ENCODE measurements at places on chromosomes 7 and 10.

DNA sequence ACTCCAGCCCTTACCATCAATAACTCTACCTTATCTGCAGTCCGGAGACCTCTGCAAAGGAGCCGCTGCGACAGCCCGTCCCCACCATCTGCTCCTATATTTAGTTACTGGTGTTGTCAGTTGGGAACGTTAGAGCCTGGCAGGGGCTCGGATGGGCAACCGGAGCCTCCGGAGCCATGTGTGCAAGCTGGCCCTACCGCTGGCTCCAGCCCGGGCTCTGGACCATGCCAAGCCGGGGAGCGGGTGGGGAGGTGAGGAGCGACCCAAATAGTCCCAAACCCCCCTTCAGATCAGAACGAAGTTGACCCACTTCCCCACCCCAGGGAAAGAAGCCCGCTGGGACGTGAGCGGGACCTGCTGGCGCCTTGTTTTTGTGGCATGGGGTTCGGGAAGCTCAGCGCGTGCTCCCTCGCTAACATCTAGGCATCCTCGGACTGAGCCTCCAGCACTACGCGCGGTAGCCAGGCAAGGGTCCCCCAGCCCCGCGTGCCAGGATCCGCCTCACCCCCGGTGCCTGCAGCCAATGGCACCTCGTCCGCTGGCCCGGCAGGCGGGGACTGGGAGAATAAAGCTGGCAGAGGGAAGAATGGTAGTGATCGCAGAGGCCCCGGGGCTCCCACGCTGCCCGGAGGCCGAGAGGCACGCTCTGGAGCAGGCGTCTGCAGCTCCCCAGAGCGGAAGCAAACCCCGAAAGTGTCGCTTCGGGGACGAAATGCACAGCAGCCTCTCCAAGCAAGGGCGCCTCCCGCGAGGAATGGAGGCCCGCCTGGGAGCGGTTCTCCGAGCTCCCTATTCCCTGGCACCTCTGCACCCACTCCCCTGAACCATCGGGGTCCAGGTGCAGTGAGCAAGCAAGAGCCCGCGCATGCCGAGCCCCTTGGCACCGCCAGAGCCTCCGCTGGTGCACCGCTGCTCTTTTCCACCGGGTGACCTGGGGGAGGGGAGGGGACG lies 679 bp downstream of the LRRC20 start:
- no peak for DNase-seq

GRCh38 chr7:106269254-106269961 lies 15.4 kb downstream of the NAMPT start:
- no peak for DNase-seq

- DNase-seq, result no peak
These were observed 187.9 kb upstream of the IMMP2L start for GRCh38 chr7:111750228-111750627.

GRCh38 chr10:13672548-13672947 lies 85.8 kb downstream of the PRPF18 start:
- no peak for DNase-seq

- DNase-seq, result no peak
These were observed 8.1 kb downstream of the SRGN start for GRCh38 chr10:69096045-69096444.

DNA sequence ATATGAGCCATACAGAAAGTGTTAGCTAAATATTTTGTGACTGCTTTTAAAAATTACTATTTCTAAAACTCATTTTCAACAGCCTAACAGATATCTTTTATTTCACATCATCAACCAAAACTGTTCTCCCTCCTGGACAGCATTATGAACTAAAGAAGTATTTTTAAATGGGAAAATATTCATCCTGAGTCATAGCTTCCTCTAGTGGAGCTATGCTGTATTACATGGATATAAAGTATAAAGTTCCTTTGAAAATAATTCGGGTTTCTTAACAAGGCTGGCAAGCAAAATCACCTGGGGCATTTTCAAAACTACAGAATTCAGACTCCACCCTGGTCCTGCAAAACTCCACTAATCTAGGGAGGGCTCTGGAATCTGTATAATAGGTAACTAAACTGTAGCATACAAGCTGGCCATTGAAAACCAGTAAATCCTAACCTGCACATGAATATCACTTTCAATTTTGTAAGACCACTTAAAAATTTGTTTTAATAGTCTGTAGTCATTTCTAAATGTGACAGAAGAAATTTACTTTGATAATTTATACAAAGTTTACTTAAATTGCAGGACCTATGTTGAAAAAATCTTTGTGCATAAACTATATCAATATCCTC lies 53.5 kb downstream of the SCIN start:
- DNase-seq, result no peak

GRCh38 chr10:110459600-110459999 lies 38.1 kb upstream of the DUSP5 start:
- no peak for DNase-seq

DNA sequence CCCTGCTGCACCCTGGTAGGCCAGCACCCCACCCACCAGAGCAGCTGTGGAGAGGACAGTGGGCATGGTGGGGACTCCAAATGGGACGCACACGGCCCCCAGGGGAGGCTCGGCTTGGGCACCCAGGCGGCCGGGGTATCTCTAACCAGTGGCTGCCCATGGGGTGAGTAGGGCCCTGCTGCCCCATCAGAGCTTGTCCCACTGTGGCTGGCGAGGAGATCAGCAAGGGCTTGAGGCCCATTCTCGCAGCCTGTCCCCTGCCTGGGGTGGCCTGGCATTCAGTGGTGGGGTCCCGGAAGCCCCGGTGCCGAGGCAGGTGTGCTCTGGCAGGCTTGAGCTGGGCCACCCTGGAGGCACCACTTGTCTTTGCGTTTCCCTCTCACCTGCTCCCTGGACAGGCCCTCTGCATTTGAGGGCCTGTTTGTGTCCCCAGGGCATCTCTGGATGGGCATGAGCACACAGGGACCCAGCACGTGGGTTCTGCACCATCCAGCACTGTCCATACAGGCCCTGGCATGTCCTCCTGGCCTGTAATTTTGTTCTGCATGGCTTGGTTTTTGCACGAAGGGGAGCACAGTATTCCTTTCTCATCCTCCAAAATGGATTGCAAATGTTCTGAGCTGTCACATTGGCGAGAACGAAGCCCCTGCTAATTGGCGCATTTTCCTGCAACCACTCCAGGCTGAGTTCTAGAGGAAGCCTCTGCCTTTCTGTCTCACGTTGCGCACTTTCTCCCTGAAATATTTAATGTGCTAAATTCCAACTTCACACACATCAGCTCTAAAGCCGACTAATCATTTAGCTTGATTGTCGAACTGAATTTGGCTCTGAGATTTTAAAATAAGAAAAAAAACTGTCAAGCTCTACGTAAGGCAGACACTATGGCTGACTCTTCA lies 27.2 kb downstream of the PWWP2B start:
- no peak for DNase-seq

GRCh38 chr10:188546-188945 lies 53.3 kb downstream of the ZMYND11 start:
- DNase-seq, result no peak

DNA sequence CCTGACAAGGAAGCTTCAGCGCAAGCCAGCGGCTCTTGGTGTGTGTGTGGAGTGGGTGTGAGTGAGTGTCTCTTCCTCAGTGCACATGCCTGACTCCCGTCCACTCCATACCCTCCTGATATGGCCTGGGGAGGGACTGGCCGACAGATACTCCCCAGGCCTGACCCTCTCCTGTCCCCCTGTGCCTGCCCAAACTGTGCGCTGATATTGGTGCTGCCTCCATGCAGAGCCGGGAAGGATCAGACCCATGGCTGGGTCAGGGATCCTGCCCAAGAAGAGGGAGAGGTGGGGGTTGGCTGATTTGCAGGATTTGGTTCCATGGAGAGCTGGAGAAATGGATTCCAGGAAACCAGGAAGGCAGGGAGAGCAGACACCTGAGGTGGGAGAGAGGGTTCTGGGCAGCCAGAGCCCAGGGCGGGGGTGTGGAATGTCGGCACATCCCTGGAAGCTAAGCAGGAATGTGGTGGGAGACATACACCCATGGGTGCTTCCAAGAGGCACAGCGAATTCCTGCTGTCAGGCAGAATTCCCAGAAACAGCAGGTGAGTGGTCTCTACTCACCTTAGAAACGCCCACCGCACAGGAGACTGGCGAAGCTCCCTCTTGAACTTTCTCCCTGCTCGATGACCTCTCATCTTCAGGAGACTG lies 6.3 kb downstream of the CALML5 start:
- no peak for DNase-seq

Measured in CD8-positive, alpha-beta memory T cell (primary cell).